ENCODE measurements at places on chromosomes 5 and 9.

DNA sequence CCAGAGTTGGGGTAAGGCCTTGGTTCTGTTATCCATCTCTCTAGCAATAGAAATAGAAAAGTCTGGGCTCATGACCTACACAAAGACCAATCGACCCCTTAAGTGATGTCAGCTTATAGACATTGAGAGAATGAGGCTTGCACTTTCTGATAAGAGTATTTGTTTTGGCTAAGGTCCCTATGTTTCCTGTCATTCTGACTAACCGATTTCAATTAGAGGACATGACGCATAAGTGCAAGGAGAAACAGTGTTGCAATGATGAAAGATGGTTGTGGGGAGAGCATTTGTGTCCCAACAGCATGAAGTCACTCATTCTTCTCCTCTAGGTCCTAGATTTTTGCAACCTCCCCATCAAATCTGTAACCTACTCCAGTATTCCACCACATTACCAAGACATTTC, 255.1 kb downstream of the MAT2B start:
- DNase-seq: no peak

DNA sequence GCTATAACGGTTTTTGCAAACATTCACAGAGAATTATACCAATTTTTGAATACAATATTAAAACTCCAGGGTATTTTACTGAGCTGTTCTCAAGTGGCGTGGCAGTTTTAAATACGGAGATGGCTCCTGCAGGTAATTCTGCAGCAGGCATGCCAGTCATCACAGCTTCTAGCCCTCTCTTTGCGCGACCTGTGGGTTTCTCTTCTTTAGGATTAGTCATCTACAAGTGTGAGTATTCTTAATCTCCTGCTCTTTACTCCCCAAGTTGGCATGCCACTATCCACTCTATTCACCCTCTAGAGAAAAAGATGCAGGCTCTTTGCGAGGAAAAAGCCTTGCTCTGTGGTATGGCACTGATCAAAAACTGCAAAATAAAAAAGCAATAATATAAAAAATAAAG, 43.9 kb downstream of the ANKRD31 start:
- no peak for DNase-seq

- no peak for DNase-seq
Observed at GRCh38 chr5:53008751-53009150, 19.6 kb downstream of the ITGA2 start.

GRCh38 chr5:141479776-141480175, 4.0 kb downstream of the PCDHGC3 start:
- no peak for DNase-seq

DNA sequence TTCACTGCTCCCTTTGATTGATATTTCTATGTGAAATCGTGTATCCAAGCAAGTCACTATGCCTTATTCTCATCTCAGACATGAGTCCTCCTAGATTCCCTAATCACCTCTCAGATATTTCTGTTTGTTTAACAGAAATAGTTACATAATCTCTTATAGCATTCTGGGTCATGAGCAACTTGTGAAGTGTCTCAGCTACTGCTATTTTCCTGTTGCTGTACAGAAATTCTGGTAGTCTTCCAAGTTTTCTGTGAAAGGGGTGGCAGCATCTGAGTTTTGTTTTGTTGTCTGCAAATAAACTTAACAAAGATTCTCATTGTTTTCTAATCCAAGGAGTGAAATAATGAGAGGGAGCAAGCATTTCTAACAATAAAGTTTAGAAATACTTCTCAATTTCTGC, 256.9 kb upstream of the ST8SIA4 start:
- no peak for DNase-seq

DNA sequence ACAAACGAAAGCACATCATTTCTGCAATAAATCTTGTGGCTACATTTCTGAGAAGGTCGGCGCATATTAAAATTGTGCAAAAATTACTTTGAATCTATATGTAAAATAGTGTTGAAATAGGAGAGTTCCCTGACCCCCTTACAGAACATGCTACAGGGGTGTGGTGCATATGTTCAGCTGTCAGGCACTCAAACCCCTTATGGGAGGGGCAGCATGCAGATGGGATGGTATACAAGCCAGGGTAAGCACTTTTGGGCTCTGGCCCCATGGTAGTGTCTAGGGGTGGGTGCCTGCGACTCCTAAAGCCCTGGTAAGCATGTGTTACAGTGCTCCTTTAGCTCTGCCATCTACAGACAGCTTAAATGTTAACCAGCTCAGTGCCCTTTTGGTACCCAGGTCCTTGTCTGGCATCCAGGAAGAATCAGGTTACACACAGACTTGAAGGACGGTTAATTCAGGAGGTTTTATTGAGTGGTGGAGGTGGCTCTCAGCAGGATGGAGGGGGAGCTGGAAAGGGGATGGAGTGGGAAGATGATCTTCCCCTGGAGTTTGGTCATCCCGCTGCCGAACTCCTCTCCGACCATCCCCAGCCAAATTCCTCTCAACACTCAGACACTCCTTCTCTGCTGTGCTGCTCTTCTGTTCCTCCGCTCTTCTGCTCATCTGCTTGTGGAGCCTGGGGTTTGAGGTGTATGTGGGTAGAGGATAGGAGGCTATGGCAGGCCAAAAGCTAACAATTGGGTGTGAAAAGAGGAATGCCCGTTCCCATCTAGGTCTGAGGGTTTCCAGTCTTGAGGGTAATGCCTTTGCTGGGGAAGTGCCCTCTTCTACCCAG, 84.6 kb upstream of the RASEF start:
- DNase-seq: no peak

GRCh38 chr5:136679233-136679632, 313.9 kb upstream of the TRPC7 start:
- DNase-seq: no peak

GRCh38 chr5:131973089-131973712, 27.7 kb upstream of the MEIKIN start:
- DNase-seq: no peak

GRCh38 chr5:89071941-89072331, 189.0 kb upstream of the MEF2C start:
- no peak for DNase-seq

DNA sequence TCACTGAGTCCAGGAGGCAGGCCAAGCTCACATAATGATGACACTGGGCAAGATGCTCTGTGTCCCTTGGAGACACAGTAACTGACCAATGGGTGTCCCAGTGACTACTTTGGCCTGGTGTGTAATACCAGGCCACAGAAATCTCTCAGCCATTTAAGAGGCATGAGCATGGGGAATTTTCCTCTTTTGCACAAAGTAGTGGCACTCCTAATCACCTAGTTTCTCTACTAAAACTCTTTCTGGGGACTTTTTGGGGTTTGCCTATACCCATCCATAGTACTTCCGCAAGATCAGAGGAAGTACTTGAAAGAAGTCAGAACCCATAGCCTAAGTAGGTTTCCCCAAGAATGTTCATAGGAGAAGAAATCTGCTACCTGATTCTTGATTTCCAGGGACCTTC, 161.9 kb downstream of the ARSB start:
- DNase-seq: no peak

GRCh38 chr5:43121913-43122484, 1.3 kb downstream of the ZNF131 start:
- DNase-seq: no peak

DNA sequence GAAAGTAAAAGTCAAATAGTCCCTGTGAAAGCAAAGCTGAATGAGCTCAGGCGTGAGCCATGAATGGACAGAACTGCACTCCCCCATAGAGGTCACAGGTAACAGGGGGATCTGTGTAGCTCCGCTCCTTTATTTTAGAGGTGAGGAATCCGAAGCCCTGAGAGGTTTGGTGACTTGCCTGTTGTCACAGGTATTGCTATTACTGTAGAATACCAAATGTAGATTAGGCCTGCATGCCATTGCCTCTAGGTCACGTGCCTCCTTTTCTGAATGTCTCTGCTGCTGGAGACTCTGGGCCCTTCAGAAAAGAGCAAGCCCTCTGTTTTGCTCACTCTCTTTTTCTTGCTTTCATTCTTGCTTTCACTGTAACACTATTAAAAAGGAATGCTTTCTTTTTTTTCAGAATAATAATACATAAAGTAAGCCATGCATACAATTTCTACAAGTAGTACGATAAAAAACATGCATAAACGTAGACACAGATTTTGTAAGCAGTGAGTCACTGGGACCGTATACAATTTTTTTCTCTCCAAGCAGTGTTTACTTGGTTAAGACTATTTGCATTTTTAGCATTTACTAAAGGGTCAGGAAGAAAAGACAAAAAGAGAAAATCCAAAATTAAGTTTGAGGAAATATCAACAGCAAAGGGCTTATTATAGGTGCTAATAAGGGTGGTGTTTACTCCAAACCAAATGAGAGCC, 568.7 kb upstream of the ADAMTS16 start:
- DNase-seq: no peak

- DNase-seq: no peak
Observed at GRCh38 chr5:89988998-89989655, 420.4 kb downstream of the CETN3 start.

DNA sequence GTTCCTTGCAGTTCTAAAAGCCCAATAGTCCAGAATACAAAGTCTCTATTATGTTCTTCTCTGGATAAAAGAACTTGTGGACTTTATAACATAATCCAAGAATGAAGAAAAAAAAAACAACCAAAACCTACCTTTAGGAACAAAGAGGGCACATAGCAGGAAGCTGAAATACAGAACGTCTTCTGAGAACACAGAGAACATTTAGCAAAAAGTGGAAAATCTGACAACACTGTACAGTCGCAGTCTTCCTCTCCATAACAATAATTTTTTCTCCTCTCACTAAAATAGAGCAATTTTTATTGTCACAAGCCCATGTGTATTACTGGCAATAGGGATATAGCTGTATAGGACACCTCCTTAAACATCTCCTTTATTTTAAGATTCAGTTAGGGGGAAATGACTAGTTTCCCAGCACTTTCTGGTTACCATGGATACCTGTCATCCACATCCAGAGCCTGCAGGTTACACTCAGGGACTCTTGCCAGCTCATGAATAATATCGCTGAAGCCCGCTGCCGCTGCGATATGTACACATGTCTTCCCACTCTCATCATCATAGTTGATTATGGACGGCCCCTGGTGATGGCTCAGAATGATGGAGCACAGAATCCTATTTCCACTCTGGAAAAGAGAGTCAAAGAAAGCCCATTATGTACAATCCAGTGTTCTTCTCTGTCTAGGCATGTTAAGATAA, 106.5 kb downstream of the ANKRD55 start:
- no peak for DNase-seq

DNA sequence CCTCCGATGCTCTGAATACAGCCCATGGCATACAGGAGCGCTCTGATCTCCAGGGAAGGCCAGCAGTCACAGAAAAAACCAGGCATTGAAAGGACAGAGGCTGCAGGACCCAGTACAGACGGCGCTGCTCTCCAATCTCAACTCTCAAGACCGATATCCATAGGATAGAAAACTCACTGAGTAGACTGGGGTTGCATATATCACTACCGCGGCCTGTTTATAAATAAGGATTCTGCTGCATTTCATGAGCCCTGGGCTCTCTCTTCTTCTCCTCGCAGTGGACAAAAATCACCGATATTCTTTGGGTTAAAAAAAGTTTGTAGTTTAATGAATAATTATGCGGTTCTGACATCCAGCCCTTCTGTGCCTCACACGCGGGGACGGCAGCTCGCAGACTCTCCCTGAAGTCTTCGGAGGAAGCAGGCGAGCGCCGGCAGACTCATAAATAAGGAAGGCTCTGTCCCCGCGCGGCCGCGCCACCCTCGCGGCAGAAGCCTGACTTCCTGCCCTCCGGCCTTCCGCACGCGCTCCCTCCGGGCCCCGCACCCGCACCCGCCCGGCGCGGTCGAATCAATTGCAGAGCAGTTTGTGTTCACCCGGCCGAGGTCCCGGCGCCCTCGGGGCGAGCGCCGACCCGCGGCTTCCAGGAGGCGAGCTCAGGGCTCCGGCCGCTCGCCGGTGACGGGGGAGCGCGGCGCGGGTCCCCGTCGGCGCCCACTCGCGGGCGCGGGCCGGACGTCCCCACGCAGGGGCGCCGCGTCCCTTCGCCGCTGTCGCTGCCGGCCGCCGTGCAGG, at the start of gene FAM78A:
Gene FAM78A (minus strand): TSS at position 417 of the 795 bp plus-strand sequence. CDS start 331 bp downstream, at position 86.
- no peak for DNase-seq

DNA sequence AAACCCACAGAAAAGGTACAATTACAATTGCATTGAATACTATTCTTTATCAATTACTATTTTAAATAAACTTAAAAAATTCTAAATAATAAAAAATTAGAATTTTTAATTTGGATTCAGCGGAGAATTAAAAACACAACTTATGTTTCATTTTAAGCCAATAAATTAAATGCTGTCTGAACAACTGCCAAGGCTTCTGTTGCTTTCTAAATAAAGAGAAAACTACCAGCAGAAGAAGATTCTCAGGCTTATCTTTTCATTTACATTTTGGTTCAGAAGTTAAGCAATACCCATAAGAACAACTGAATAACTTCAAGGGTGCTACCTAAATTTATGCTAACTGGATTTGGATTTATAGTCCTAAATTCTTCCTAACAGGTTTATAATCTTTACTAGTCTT, 150.0 kb upstream of the FTMT start:
- DNase-seq: no peak

DNA sequence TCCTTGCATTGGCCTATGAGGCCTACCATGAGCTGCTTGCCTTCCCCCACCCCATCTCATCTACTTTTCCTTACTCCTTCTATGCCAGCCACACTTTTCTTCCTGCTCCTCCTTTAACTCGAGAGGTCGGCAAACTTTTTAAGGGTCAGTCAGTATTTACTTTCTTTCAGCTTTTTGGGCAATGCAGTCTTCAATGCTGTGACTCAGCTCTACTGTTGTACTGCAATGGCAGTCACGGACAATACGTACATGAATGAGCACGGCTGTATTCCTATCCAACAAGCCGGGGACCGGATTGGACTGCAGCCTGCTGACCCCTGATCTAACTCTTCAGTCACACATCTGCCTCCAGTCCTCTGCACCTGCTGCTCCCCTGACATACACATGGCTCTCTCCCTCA, 602 bp upstream of the ACTL7A start:
- DNase-seq: no peak

GRCh38 chr5:177382423-177383029, 1.7 kb upstream of the SLC34A1 start:
- no peak for DNase-seq

DNA sequence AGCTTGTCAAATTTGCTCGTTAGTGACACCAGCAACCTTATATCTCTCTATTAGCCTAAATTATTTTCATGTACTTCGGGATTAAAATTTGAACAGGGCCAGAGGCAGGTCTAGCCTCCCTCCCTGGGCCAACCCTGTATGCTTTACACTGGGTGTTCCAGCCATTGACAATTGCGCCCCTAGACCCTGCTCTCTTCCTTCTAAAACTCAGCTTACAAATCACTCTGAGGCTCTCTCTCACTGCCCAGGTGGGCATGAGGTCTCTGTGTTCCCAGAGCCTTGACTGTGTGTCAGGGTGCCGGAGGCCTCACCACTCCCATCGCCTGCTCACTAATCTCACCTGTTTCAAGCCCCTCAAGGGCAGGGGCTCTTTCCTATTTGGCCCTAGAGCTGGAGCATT, 6.4 kb upstream of the CFAP90 start:
- DNase-seq: no peak

DNA sequence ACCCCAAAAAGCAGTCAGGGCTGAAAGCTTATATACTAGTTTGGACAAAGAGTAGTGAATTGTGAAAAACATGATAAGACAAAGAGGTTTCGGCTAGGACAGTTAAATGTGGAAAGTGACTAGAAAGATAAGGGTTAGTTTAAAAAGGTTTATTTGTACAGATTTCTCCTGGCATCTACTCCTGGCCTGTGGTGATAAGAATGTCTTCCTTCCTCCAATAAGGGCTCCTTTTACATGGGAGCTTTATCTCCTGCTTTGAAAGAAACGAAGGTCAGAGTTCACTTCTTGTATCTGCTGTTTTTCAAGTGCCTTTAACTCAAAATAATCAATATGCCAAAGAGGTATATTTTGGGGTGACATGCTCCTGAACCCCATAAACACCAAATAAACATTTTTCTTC, 776.1 kb upstream of the COX7C start:
- no peak for DNase-seq
